ENCODE measurements at places on chromosomes 12 and 14. TPM values are rescaled to one million over a fixed set of nuclear protein-coding genes. Genes with fewer than 3 reads are reported as not detected.

AICDA gene
- not detected for polyA plus RNA-seq

TMEM119 gene
- 3.2 TPM for polyA plus RNA-seq

FGF6 gene
- polyA plus RNA-seq = not detected

CDKL1 gene
- 1.0 TPM for polyA plus RNA-seq

LRRC43 gene
- polyA plus RNA-seq = 2.3 TPM

SYT1 gene
- polyA plus RNA-seq = 0.20 TPM

KCNH5 gene
- not detected for polyA plus RNA-seq

DHRS4L2 gene
- polyA plus RNA-seq = 44.2 TPM

FLVCR2 gene
- polyA plus RNA-seq = 1.3 TPM

SPX gene
- polyA plus RNA-seq = 9.6 TPM

FNTB gene
- polyA plus RNA-seq = 14.9 TPM

ADSS1 gene
- polyA plus RNA-seq = 217 TPM

ZDHHC17 gene
- 11.7 TPM for polyA plus RNA-seq

AQP5 gene
- polyA plus RNA-seq = 6.7 TPM

TEP1 gene
- 7.9 TPM for polyA plus RNA-seq

FOXM1 gene
- 0.20 TPM for polyA plus RNA-seq

KRT6C gene
- polyA plus RNA-seq = not detected

CIROP gene
- not detected for polyA plus RNA-seq

CLEC6A gene
- polyA plus RNA-seq = not detected

Data from right cardiac atrium (tissue), 5 donors.